ENCODE measurements at places on chromosomes 2 and 18.

DNA sequence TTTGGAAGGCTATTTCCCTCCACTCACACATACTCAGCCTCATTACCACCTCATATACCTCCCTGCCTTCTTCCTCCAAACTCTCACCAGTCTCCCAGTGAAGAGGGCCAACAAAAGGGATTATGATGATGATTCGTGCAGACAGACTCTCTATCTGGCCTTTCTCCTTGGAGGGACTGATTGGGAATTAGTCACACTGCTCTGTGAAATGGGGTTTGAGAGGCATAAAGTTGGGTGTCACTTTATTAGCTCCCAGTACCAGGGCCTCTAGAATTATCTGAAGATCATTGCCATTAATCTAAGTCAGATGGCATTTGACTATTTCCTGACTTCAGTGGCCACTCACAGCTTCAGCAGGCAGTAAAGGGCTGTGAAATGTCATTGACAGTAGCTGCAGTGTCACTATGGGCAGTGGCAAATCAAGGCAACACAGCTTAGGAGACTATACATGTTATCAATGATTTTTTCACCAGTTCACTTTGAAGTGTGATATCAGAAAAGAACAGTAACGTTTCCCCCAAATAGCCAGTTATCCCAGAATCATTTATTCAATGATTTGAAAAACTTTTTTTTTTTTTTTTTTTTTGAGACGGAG lies 17.4 kb downstream of the CNRIP1 start:
- DNase-seq = no peak

GRCh38 chr18:28109781-28110560 lies 67.0 kb downstream of the CDH2 start:
- no peak for DNase-seq

DNA sequence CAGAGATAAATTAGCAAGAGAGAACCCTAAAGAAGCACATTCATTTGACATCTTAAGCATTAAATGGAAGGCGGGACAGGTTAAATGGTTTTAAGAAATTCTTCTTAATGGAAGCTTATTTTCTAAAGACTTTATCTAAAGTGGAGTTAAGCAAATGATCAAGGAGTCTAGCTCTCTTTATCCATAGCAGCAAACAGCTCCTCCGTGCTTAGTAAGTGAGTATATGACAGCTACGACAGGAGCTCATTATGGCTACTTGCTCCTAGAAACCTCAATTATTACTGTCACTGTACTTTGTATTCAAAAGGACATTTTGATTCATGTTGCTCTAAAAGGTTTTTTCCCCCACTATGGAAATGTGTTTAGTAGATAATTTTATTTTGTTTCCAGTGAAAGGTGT lies 444.9 kb downstream of the TMX3 start:
- DNase-seq = no peak

GRCh38 chr2:42935692-42936671 lies 143.6 kb upstream of the HAAO start:
- DNase-seq = no peak

GRCh38 chr2:17540093-17540812 lies at the start of gene VSNL1:
TSS of gene VSNL1 (plus strand) at chr2:17540696. CDS start at chr2:17592075, 51,379 bp downstream.
- peak; percentile 94 for DNase-seq

DNA sequence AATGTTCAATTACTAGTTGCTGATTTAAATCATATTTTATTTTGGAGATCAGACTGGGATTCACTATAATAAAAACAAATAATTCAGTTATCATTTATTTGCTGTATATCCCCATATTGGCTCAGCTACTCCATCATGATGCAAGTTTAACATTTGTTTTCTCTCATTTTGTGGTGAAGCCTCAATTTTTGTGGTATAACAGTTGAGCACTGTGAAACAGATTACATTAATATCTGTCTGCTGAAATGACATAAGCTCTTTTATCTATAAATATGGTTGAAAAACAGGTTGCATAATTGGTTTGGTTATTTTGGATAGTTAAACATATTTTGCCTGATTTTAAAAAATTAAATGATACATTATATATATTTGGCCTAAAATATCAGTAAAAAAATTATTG lies 67.7 kb downstream of the DPP4 start:
- DNase-seq = no peak

- no peak for DNase-seq
Observed at GRCh38 chr18:61597316-61597715, 264.1 kb downstream of the CDH20 start.
